Psoas muscle (tissue), 8 donors: ENCODE measurements at places on chromosomes 1 and 21. TPM values are rescaled to one million over a fixed set of nuclear protein-coding genes. Genes with fewer than 3 reads are reported as not detected.

DNA sequence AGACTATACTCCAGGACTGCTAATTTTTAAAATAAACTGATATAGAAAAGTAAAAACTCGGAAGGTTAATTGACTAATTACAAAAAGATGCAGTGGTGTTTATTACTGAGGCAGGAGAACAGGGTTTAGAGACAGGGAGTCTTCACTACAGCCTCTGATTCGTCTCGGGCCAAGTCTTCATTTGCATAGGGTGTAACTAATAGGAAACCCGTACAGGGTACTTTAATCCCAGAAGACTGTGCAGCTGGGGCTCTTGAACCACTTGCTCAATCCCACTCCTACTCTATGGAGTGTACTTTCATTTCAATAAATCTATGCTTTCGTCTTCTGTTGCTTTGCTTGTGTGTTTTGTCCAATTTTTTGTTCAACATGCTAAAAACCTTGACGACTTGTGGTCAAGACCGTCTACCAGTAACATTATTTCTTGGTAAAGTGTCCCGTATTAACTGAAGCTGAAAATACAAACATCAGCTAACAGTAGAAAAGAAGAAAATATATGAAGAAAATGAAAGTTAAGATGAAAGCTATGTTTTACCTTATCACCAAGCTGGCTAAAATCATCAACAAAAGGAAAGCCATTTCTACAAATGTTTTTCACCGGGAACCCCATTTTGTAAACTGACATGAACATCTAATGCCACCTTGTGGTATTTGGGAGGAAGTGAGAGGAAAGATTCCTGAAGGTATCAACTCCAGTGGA is 8.0 kb downstream of the SDHB start:
- DNase-seq = no peak

Gene MFN2
- polyA plus RNA-seq = 225 TPM

Gene PRKAB2
- 14.1 TPM for polyA plus RNA-seq

- DNase-seq = no peak
Observed at GRCh38 chr1:87167848-87168525, 160.7 kb upstream of the LMO4 start.
